Stimulated activated CD8-positive, alpha-beta memory T cell treated with anti-CD3 and anti-CD28 coated beads, Interleukin-15, amount 100 ng/mL, for 24 hours (primary cell): ENCODE measurements at places on chromosomes 3 and 15.

DNA sequence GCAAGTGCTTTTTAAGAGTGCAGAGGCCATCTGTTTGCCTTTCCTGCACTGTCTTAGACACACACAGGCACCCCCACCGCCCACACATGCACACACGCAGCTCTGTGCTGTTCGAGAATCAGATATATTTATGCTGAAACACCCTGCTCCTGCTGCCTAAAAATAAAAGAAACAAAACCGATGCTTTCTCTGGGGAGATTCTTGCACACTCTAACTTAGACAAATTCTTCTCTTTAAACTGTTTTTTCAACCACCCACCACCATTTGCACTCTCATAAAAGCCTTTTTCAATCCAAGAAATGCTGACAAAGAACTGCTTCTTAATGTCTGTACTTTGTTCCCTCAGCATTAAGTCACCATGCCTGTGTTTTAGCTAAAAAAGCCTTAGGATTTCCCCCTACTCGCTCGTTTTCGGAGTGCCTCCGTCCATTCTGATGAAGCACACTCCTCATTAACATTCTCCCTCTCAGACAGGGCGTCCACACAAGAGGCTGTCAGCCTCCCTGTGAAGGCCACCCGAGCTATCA is 26.2 kb downstream of the SLC12A8 start:
- no peak for DNase-seq

DNA sequence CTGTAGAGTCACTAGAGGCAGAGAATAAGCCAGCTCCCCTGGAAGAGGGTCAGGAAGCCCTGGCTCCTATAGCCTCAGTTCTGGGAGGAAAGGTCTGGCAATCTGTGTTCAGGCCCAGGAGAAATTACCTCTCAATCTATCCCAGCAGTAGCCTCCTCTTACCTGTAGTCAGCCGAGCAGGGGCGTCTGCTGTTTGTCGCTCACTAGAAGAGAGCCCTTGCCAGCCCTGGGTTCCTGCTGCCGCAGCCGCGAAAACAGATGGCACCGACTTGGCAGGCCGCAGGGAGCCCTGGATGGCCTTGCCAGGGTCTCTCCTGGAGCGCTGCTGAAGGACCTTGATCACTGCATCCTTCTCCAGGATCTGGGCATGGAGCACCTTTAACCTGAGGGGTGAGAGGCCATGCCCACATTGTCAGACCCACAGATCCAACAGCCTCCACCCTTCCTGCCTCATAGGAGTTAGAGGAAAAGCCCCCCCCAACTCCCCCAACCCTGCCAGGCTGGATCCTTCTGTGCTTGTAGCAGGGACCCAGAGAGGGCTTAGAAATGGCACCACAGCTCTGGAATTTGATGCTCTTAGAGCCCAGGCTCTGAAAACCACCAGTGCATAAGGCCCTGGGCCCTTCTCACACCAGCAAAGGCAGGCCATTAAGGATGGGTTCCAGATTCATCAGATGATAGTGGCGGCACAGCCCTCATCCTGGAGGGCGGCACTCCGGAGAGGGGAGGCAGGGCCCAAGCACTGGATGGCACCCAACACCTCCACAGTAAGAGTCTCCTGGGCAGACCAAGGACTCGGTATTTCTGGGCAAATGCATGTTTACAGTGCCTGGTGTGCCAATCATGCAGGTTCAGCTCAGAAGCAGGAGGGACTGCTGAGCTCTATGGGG is 14.9 kb downstream of the AMOTL2 start:
- DNase-seq: no peak

GRCh38 chr15:92142242-92143232 is 251.1 kb upstream of the ST8SIA2 start:
- no peak for DNase-seq

- DNase-seq: no peak
Measured at GRCh38 chr3:184237211-184237610, 7.8 kb downstream of the VWA5B2 start.
